Activated CD4-positive, alpha-beta T cell treated with anti-CD3 and anti-CD28 coated beads, Interleukin-2, amount 50 U/mL, for 4 hours (primary cell): ENCODE measurements at places on chromosomes 11 and 22.
A peak's percentile ranks its signal among the peaks of the same experiment; 100 is the strongest.

DNA sequence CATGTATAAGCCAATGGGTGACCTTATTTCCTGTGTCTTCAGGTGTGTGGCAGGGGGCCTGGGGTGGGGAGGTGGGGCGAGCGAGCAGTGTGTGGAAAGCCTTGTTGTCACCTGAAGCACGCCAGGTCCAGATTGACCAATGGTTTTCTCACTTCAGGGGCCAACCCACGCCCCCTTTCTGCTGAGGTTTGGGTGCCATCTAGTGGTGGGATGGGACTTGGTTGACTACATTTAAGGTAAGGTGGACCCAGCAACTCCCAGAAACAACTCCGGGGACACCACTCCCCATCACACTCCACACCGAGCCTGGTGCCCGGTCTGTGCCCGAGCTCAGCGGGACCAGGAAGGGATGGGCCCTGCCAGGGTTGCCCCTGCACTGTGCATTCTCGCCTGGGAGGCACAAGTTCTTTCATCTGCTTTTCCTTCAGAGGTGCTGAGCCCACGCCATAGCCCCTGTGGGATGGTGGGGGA, 40.0 kb downstream of the TPCN2 start:
- peak; percentile 42 for DNase-seq

GRCh38 chr22:36136475-36136874, 24.1 kb downstream of the APOL3 start:
- DNase-seq = no peak

DNA sequence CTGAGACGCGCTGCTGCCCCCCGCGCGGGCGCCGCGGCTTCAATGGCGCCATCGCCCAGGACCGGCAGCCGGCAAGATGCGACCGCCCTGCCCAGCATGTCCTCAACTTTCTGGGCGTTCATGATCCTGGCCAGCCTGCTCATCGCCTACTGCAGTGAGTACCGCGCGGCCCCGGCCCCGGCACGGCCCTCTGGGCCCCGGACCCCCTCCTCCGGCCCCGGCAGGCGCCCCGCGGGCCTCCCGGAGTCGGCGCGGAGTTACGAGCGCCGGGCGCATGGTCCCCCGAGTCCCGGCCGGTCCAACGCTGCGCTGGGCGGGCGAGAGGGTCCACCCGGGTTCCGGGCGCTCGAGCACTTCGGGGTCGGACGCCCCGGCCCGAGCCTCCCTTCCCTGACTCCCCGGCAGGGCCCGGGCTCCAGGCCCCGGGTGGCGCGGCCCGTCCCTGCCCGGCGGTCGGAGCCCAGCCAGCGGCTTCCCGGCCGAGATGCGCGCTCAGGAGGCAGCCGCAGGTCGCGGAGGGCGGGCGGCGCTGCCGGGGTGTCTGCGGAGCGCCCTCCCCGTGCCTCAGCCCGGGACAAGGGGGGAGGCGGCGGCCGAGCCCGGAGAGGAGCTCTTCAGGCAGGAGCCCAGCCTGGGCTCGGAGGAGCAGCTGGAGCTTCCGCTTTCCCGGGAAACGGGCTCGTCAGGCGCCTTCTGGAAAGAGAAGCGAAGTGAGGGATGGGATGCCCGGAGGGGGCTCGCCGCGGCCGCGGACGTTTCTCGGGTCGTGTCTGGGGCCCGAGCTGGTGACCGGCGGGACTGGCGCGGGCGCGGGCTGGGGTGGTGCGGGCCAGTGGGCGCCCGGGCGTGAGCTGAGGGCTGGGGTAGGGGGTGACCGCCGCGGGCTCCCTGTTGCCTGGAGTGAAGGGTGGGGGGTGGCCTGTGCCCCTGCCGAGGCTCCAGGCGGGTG, 1337.8 kb downstream of the BRD1 start:
- DNase-seq = no peak

- DNase-seq = no peak
Observed at GRCh38 chr11:35147235-35147634, 8.3 kb downstream of the CD44 start.

DNA sequence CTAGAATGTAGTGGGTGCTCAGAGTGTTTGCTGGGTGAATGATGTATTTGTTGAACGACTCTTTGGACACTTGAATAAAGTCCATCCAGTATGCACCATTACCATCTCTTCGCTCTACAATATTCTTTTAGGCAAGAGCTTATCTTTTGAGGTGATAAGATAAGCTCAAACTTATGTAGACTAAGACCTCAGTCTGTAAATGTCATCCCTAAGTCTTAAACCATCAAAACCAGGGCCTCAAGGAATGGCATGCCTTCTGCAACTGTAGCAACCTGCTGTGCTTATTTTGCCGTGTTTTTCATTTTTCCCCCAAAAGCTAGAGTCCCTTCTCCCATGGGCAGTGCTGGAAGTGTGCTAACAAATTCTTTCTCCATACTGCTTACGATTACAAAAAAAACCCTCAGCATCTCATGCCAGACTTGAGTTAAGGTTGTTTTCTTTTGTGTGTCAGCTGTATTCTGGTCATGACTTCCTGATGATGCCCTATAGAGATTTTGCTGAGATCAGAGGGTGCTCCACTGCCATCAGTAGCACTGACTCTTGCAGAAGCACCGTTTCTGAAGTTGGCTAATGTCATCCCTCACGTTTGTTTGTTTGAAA, 27.8 kb downstream of the LIMK2 start:
- DNase-seq = no peak

DNA sequence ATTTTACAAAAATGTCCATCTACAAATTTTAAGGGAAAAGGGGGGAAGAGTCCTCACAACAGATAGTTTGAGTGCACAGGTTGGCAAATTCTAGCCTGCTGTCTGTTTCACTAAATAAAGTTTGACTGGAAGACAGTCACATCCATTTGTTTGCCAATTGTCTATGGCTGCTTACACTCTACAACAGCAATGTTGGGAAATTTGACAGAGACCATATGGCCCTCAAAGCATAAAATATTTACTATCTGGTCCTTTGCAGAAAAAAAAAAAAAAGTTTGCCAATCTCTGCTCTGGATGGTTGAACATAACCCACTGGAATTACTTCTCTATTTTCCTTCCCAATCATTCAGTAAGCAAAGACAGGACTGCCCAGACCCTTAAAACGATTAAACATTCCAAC, 88.2 kb downstream of the FCHSD2 start:
- DNase-seq = no peak

GRCh38 chr11:126485021-126485792, 129.7 kb downstream of the ST3GAL4 start:
- no peak for DNase-seq

- no peak for DNase-seq
Observed at GRCh38 chr11:20064961-20065405, 95.3 kb downstream of the DBX1 start.

DNA sequence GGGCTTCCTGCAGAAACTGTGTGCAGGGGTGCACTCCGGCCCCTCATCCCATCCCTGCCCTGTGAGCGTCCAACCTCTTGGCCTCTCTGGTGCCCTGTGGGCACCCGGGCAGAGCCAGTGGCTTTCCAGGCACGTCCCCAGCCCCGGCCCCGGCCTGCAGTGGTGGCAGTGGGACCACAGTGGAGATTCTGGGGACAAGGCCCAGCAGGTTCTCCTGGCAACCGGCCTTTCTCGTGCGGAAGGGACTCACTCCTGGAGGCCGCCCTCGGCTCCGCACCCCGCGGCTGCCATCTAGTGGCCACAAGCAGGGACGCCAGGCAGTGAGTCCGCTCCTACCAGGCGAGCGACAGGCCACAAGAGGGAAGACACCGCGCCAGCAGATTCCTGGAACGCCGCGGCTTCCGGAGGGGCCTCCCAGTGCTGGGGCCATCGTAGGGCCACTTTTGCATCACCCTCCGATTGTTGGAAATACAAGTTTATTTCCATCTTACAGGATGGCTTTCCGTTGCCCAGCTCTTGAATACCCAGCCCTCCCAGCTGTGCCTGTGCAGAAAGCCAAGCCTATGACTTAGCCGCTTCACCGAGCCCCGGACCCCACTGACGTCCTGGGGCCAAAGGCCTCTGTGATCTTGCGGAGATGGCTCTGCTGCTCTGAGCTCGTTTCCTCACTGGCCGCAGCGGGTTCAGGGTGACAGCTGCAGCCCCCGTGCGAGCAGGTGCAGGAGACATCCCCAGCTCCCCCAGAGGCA, 357.3 kb downstream of the CTTN start:
- DNase-seq = peak; percentile 35

DNA sequence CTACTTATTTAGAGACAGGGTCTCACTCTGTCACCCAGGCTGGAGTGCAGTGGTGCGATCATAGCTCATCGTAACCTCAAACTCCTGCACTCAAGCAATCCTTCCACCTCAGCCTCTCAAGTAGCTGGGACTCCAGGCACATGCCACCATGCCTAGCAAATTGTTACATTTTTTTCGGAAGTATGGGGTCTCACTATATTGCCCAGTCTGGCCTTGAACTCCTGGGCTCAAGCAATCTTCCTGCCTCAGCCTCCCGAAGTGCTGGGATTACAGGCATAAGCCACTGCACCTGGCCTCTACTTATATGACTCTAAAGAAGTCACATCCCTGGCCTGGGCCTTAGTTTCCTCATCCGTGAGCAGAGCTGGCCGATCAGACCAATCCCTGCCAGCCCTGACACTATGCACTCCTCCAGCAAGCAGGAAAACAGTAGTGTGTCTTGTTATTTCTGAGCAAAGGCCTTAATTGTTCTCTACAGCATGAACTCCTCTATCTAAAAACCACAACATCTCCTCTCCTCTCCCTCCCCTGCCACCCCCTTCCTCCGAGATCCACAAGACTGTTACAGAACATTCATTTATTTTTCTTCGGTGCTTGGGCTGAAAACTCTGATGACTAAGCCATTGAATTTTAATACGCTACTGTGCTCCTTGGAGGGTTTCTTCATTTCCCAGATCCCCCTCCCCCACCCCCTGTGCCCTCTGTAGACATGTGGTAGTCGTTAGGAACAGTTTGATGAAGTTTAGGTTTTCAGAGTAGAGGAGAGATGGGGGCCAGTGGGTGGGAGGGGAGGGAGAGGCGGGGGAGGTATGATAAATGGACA, 91.5 kb downstream of the ABTB2 start:
- DNase-seq = no peak

- no peak for DNase-seq
Observed at GRCh38 chr22:27245056-27245455, 556.5 kb downstream of the MN1 start.

DNA sequence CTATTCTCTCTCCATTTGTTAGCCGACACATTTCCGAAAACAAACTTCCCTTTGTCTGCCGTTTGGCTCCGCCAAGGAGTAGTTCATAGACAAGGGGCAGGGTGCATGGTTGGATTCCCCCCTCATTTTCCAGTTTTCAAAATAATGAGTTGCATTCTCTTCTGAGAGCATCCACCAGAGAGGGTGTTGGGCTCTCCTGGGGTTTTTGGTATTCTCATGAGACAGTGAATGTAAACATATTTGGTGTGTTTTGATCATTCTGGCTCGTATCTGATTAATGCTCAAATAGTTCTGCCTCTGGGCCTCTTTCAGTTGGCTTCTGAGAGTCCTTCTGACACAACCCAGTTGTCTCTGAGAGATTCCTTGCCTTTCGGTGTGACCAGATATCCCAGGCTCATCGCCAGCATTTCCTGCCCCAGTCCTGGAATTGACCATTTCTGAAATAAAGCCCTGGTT, 21.7 kb downstream of the GRAMD4 start:
- no peak for DNase-seq

- DNase-seq = no peak
Observed at GRCh38 chr11:121453589-121454299, 977 bp upstream of the SORL1-AS1 start.

GRCh38 chr11:116137753-116138152, 633.5 kb upstream of the CADM1 start:
- DNase-seq = no peak

GRCh38 chr11:113339929-113340589, 25.7 kb downstream of the TTC12 start:
- DNase-seq = no peak

- no peak for DNase-seq
Observed at GRCh38 chr11:126817096-126817495, 183.5 kb downstream of the KIRREL3 start.

GRCh38 chr11:46064221-46064620, 57.0 kb downstream of the PHF21A start:
- DNase-seq = no peak
